ENCODE measurements at places on chromosomes 3 and 15.
A peak's percentile ranks its signal among the peaks of the same experiment; 100 is the strongest.

- no peak for DNase-seq
Observed at GRCh38 chr3:151345859-151346258, 16.5 kb upstream of the P2RY13 start.

GRCh38 chr3:186132487-186132886, 23.6 kb upstream of the ETV5 start:
- DNase-seq, result no peak

- DNase-seq, result no peak
Observed at GRCh38 chr15:93656041-93656440, 567.0 kb upstream of the RGMA start.

GRCh38 chr3:16318176-16318575, 53.2 kb downstream of the OXNAD1 start:
- DNase-seq, result no peak

GRCh38 chr15:69801144-69801543, 296.6 kb downstream of the TLE3 start:
- no peak for DNase-seq

GRCh38 chr3:79846148-79846933, 78.5 kb upstream of the ROBO1 start:
- no peak for DNase-seq

DNA sequence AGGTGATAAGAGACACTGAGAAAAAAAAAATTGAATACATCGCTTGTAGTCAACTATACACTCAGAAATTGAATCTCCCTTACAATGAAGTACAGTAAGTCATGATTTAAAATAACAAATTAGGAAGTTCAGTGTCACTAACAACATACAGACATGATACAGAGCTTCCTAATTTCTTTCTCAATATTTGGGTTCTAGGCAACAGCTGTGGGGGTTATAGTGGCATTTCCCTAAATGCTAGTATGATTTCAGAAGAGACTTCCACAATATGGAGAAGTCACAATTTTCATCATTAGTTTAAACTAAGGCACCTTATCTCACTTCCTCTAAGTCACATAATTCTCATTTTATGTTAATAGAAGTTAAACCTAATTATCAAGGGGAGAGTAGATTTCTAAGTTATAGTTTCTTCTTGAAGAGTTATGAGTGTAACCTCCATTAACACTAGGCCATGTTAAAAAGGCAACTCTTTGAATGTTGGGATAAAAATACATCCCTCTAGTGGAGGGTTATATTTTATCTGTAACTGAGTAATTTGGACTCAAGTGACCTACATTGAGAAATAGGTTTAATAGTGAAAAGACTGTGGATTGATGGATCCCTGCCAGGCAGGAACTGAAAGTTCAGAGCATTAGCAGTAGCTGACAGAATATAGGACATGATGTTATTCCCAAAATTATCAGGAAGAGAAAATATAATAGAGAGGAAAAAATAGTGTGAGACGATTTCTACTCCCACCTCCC, 286.0 kb upstream of the SUCLG2 start:
- no peak for DNase-seq

- DNase-seq, result no peak
Observed at GRCh38 chr15:90232941-90233386, 777 bp downstream of the CIB1 start.

- no peak for DNase-seq
Observed at GRCh38 chr15:74642348-74642733, 26.7 kb downstream of the CLK3 start.

DNA sequence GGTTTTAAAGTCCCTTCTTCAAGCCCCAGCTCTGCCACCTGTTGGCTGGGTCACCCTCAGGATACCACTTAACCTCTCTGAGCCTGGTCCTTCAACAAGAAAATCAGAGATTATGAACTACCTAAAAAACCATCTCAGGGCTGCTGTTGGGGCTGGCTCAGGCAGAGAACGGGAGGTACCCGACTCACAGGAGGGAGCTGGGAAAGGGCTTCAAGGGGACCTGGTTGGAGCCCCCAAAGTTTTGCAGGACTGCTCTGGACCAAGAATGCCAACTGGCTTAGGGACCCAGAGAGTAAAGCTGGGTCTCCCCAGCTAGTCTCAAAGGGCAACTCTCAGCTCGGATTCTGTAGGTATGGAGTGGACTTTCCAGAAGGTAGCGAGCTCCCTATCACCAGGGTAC, 41.5 kb downstream of the WNT7A start:
- DNase-seq, result no peak

- no peak for DNase-seq
Observed at GRCh38 chr3:55201779-55202178, 273.9 kb upstream of the LRTM1 start.

- DNase-seq, result no peak
Observed at GRCh38 chr3:156630081-156630772, 44.2 kb upstream of the TIPARP start.

DNA sequence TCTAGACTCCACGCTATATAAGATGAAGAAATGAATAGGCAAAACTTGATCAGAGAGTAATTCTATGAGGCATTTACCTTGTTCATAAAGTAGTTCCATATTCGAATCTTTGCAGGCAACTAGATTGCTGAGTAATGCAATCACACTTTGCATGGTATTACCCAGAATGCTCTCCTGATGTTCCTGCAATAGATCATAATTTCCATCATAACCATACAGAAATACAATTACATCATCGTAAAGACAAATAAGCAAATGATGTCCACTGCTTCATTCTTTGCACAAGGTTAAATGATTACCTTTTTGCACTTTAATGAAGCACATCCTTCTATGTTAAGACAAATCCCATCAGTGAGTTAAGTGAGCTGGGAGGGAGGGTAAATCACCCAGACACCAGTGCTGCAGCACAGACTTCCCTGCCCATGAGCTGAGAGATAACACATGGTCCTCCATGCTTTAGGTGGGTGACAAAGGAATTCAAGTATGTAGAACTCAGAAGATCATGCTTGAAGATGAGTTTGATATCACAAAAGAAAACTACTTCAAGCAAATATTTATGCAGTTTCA, 366.7 kb downstream of the CTNNB1 start:
- DNase-seq, result no peak

- no peak for DNase-seq
Observed at GRCh38 chr3:31230425-31231223, 302.1 kb upstream of the STT3B start.

GRCh38 chr15:45645026-45645980, 10.5 kb downstream of the SQOR start:
- DNase-seq, result no peak

- DNase-seq, result no peak
Observed at GRCh38 chr15:65213241-65213640, 2.0 kb upstream of the CILP start.

DNA sequence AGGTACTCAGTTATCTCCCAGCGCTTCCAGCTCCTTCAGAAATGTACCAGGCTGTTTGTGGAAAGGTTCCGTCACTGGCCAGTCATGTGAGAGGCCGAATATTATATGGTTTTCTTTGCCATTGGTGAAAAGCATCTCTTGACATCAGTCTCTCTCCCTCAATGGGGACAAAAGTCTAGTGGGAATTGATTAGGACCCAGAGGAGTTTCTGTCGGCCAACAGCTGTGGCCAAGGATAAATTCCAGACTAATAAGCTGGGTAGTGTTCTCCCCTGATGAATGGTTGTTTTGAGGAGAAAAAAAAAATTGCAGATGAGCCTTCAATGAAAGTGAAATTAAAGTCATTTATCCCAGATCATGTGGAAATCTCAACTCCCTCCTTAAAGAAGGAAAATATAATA, 404.7 kb upstream of the THRB start:
- DNase-seq, result no peak

DNA sequence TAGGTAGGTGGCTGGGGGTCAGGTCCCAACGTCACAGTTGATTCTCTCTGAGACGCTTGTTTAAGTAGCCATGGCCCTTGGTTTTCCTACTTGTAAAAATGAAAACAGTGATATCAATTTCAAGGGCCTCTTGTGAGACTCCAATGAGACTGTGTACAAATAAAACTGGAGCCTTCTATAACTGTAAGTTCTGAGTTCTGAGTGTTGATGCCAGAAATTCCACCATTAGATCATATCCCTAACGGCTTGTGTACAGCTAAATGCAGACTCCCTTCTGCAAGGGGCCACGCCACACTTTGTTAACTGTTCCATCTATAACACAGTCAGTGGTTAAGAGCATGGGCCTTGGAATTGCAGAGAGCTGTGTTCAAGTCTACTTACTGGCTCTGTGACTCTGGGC, 267.3 kb downstream of the TLE3 start:
- DNase-seq, result no peak

DNA sequence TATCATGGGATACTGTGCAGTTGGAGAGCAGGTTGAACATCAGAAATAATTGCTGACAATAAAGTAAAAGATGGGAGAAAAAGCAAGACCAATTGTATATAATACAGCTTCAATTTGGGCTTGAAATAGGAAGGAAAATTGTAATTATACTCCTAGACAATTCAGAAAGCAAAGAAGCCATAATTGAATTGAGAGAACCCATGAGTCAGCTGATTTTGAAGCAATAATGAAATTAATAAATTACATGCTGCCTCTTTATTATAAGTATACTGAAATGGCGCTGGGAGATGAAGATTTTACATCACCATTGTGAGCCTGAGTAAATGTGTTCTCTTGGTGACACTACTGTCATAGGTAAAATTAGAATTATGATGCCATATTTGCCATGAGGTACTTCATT, 23.2 kb downstream of the CHRNA3 start:
- no peak for DNase-seq

DNA sequence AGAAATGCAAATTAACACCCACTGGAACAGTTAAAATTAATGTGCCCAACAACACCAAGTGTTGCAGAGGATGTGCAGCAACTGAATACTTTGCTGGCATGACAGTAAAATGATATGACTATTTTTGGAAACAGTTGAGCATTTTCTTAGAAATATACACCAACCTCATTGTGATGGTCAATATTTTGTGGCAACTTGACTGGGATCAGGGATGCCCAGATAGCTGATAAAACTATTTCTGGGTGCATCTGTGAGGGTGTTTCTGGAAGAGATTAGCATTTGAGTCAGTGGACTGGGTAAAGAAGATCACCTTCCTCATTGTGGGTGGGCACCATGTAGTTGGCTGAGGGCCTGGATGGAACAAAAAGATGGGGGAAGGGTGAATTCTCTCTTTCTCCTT, 57.9 kb downstream of the RPLP1 start:
- DNase-seq, result no peak

DNA sequence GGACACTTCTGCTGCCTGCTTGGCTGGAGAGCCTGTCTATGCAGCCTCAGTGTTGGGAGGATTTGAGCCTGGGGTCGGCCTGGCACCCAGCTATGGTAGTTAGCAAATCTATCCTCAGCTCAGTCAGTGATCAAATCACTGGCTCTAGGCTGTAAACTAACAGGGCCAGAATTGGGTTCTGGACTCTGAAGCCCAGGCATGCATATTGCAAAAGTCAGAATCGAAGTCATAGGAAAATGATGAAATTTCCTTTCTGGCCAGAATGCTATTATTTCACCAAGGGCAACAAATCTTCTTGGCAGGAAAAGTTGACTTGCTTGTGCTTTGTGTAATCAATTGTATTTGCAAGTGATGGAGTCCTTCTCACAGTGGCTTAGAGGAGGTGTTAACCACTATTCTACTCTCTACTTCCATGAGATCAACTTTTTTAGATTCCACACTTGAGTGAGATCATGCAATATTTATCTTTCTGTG, 482.6 kb upstream of the TPRG1 start:
- DNase-seq, result no peak

- no peak for DNase-seq
Observed at GRCh38 chr3:64575211-64575844, 112.5 kb downstream of the ADAMTS9 start.

GRCh38 chr15:84946772-84947489, 34.7 kb upstream of the PDE8A start:
- no peak for DNase-seq

DNA sequence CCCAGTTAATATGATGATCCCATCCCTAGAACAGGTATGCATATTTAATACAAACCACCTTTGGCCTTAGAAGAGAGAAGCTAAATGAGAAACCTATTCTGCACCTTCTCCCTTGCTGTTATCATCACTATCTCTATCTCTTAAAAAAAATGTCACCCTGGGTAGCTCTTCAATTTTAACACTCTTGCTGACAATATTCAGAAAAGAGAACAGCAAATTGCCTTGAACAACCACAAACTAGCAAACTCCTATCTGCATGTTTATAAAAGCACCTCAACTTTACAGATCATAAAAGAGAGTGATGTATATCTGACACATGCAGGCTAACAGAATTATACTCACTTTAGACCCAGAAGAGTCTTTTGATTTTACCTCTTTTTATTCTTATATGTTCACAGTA, 7.4 kb downstream of the TOP2B start:
- DNase-seq, result no peak

GRCh38 chr3:4834403-4834866, 144.8 kb upstream of the BHLHE40 start:
- DNase-seq, result peak; percentile 52

DNA sequence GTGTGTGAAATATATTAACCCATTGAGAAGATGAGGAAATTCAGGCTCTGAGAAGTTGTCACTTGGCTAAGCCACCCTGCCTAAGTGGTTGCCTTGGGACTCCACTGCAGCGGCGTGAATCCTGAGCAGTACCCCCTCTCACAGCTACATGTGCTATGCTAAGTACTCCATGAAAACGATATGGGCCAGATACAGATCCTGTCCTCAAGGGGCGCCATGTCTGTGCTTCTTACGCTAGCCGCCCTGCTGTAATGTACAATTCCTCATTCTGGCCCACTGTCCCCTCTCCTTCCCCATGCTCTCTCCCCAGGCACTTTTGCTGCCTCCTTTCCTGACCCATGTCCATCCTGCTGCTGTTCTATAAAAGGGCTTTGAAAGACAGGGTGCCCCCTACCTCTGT, 140.3 kb downstream of the FEZF2 start:
- no peak for DNase-seq

GRCh38 chr3:188037965-188038581, 115.9 kb upstream of the LPP start:
- no peak for DNase-seq

GRCh38 chr3:143648218-143648617, 200.1 kb downstream of the SLC9A9 start:
- no peak for DNase-seq

DNA sequence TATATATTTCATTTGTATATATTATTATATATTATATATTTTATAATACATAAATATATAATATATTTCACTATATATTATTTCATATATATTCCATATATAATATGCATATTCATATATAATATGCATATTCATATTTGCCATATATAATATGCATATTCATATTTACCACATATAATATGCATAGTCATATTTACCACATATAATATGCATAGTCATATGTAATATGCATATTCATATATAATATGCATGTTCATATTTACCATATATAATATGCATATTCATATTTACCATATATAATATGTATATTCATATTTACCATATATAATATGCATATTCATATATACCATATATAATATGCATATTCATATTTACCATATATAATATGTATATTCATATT, 51.2 kb upstream of the GATA2 start:
- DNase-seq, result no peak

DNA sequence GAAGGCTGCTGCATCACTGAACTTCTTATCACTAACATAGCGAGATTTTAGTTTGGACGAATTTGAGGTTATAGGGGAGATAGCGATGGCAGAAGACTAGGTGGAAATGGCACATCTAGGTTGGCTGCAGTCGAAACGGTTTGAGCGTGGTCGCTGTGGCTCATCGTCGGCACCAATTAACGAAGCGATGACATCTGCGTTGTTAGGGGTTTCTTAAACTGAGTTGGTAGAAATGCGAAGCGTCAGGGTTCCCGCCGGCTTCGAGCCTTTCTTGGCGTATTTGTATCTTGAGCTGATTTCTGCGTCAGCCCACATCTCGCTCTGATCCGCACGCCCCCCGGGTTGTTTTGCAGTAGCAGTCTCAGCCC, 319 bp downstream of the LNP1 start:
- peak; percentile 45 for DNase-seq

Data from CD8-positive, alpha-beta memory T cell (primary cell).